Stimulated activated CD4-positive, alpha-beta T cell treated with anti-CD3 and anti-CD28 coated beads, Interleukin-1b, Interleukin-23, amount 100 ng/mL, for 1 hour (primary cell): ENCODE measurements at places on chromosomes 6 and 20.

DNA sequence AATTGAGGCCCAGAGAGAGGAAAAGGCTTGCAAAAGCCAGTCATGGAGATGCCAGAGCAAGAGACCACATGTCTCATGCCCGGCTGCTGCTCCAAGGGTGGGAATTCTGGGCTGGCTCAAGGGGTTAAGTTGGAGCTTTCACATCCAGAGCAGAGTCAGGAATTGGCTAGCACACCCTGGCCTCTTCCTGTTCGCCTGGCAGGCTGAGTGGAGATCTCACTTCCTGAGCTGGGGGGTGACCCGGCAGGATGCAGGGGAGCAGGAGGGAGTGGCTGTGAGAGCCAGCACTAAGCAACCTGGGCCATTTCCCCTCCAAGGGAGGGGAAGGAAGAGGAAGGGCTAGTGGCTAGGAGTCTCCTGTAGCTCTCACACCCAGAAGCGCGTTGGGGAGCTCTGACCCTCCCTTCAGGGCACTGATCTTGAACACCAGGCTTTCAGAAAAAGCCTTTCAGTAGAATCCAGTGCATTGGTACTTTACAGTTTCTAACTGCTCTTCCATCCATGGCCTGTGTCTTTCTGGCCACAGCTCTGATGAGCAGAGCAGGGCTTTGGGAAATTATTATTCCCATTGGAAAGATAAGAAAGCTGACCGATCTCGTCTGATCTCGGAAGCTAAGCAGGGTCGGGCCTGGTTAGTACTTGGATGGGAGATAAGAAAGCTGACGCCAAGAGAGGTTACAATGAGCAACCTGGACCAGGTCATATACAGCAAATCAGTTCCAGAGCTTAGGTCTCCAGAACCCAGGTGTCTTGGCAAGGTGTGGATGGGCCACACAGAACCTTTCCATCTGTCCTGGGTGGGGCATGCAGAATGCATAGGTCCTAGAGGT, 2.2 kb upstream of the CCM2L start:
- DNase-seq, result no peak

GRCh38 chr6:35141007-35141655, at the start of gene TCP11:
Gene TCP11 (minus strand): TSS chr6:35141339. CDS start chr6:35140870, 469 bp downstream.
- no peak for DNase-seq

DNA sequence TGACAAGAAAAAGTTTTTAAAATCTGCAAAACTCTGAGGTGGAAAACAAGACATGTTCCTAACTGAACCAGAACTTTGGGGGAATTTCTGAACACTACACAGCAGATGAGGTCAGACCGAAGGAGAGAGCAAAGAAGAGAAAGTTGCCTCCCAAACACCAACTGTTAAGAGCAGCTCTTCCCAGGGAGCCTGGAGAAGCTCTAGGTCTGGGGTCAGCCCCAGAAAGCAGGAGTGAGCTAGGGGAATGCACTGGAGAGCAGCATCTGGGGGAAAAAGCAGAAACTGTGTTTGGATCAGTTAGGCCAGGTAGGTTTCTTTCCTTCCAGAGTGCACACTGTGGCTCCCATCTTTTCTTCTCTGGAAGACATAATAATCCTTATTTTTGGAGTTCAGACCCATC, 41.3 kb downstream of the FKBP5 start:
- no peak for DNase-seq

- DNase-seq, result no peak
Measured at GRCh38 chr6:49826743-49827406, 39.5 kb downstream of the CRISP1 start.

- DNase-seq, result no peak
Measured at GRCh38 chr6:29532320-29532951, 27.1 kb downstream of the UBD start.

GRCh38 chr6:53594596-53594995, 49.7 kb upstream of the GCLC start:
- DNase-seq, result no peak

DNA sequence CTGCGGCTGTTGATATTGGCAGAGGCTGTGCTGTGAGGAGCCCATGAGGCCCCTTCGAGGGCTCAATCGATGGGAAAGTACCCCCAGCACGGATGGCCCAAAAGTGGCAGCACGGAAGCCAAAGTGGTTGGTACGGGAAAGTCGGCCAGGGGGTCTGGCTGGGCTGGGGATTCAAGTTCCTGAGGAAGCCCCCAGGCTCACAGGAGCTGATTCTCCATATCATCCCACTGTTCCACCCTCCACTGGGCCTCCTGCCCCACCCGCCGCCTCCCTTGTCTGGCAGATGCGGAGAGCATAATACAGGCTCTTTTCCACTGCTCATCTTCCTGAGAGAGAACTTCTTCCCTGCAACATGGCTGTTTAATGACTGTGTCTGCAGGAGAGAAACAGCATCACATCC, 217.8 kb upstream of the CST7 start:
- DNase-seq, result no peak

DNA sequence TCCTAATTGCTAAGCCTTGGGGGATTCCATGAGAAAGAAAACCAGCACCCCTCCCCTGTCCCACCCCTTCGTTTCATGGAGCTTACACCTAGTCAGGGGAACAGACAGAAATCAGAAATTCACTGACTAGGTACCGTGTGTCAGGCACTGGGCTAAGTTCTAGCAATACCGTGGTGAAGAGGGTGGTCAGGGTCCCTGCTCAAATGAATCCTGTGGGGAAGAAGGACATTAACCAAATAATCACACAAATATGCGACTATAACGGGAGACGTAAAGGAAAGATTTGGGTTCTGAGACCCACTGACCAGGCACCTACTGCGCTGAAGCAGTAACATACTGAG, 65.1 kb upstream of the TOP1 start:
- DNase-seq, result no peak

DNA sequence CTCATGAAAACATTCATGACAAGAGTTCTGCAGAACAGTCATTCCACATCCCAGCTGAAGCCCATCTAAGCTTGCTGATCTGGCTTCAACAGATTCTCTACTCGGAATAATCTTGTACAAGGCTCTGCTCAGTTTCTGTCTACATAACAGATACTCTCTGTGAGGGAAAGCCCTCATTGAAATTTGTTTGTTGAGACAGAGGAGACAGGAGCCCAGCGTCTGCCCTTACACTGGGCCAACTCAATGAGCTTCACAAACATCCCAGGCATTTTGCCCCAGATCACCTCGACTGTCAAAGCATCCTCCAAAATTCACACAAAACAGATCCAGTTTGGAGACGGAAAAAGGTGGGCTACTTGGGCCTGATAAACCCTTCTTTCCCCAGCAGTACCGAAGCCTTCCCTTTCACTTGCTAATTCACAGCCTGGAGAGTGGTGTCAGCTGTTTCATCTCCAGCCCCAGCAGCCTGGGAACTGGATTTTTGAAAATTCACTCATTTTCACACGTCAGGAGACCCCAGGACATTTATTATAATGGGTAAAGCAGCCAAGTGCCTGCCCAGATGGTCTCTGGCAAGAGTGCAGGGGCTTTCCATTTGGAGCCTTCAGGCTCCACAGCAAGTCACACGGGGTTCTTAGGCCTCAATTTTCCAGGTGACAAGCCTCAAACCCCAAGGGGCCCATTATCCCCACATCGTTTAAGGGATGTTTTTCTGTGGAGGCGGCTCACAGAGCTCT, 7.3 kb downstream of the CCDC167 start:
- no peak for DNase-seq

- DNase-seq, result no peak
Measured at GRCh38 chr6:29667158-29667557, 10.3 kb downstream of the MOG start.

DNA sequence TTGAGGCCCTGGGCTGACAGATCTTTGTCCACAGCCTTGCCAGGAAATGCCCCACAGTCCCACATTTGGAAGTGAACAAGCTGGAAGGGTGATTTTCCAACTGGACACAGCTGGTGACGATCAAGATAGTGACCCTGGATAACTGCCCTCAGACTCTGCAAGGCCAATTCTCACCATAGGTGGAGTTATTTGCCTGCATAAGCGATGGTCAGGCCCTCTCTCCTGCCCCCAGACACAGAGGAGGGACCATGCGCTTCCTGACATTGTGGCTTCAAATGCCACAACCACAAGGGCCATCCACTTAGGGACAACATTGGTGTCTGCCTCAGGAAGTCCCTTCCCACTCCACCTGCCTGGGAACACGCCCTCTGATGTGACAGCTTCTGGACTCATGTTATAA, 96.0 kb downstream of the JPH2 start:
- no peak for DNase-seq

DNA sequence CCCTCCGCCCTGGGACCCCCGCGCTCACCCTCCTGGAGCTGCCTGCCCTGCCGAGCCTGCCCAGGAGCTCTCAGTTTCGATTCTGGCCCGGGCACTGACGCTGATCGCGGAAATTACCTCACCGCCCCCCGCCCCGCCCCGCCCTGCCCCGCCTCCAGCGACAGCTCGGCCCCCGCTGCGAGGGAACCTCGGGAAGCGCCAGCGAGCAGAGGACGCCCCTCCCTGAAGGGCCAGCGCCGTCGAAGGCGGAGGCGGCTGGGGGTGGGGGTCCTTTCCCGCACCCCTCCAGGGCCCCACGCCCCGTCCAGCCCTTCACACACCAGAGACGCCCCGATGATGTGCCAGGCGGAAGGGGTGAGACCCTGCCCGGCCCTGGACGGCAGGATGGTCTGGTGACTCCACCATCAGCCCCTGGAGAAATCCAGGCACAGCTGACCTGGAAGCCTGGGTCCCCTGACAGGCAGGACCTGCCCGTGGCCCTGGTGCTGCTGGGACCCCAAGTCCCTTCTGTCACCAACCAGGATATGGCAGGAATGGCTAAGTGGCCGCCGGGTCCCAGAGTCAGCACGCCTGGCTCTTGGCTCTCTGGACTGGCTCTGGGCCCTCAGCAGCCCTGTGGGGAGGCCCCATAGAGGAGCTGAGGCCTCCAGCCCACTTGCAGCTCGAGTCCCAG, at the start of gene HELZ2:
HELZ2 (minus strand) TSS at position 84 of the 673 bp plus-strand sequence. CDS start 1,854 bp downstream, outside the sequence.
- no peak for DNase-seq

DNA sequence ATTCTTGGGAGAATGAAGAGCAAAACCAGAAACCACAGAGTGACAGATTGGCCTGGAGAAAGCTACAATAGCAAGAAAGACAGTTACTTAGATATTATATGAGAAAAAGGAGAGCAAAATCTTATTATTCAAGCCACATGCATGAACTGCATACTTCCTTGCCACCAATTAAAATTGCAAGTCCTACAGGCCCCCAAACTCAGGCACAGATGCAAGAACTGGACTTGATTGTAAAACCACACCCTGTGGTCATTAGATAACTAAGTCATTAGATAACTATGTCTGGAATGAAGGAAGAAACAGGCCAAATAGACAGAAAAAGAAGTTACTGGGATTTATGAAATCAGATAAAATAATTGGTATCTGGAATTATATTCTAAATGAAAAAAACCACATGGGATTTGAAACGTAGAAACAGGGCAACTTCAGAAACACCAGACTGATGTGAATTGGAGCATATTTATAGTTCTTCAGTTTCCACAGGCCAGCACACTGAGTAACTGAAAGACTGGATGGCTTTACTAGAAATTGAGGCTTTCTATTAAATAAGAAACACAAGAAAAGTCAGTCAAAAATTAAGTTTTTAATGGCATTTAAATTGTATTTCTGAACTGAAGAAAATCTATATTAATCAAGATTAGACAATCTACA, 49.4 kb upstream of the CARMIL1 start:
- DNase-seq, result no peak

- DNase-seq, result no peak
Measured at GRCh38 chr6:3557336-3557735, 100.5 kb upstream of the SLC22A23 start.

DNA sequence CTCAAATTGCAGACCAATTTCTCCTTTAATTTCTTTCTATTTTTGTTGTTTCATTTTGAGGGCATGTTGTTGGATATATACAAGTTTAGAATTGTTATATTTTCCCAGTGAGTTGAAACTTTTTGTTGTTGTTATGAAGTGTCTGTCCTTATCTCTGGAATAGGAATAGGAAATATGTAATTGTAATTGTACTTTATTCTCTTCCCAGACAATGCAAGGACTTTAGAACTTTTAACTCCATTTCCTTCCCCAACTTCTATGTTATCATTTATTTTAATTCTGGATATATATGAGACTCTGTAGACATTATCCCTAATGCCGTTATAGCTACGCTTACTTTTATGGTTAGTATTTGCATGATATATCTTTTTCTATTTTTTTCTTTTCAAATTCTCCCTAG, 12.4 kb downstream of the SERPINB1 start:
- no peak for DNase-seq

GRCh38 chr6:12614456-12614855, 102.1 kb upstream of the PHACTR1 start:
- DNase-seq, result no peak

- DNase-seq, result no peak
Measured at GRCh38 chr20:32162351-32162750, 45.2 kb downstream of the PLAGL2 start.

GRCh38 chr6:34236131-34236442, 586 bp upstream of the HMGA1 start:
- no peak for DNase-seq

- no peak for DNase-seq
Measured at GRCh38 chr6:121755485-121755884, 320.0 kb downstream of the GJA1 start.

GRCh38 chr6:140181876-140182275, 807.4 kb upstream of the CITED2 start:
- DNase-seq, result no peak

- DNase-seq, result no peak
Measured at GRCh38 chr6:160215232-160215631, 43.4 kb downstream of the SLC22A2 start.

DNA sequence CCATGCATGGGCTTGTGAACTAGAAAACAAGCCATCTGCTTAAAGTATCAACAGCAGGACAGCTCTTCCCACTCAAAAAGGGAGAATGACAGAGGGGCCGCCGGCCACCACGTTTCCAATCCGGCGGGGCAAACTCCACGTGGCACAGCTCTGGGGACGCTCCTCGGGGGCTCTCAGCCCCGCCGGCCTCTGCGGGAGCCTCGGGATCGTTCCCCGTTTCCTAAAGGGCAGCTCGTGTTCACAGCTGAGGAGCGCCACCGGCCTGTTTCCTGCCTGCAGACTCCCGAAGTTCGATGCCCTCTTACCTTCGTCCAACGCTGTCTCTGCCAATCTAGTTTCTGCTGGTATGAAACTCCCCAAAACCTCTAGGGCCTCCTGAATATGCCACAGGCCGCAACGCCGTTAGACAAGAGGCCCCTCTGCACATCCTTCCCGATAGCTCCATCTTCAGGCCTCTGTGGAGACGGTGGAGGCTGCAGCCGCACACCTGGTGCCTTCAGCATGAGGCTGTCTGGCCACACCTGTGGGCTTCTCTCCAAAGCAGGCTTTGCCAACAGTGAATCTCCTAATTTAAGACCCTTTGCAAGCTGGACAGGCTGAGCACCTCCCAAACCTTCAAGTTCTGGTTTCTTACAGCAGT, 46.5 kb downstream of the KCNQ2 start:
- DNase-seq, result no peak
